ENCODE measurements at places on chromosomes 5 and 9.

- no peak for DNase-seq
These were observed 419.7 kb upstream of the BRINP1 start for GRCh38 chr9:119788921-119789320.

GRCh38 chr9:17739022-17739421, 160.2 kb downstream of the SH3GL2 start:
- DNase-seq, result no peak

GRCh38 chr5:172293054-172293744, 9.6 kb upstream of the UBTD2 start:
- no peak for DNase-seq

- DNase-seq, result no peak
These were observed 218.5 kb upstream of the ELAVL2 start for GRCh38 chr9:24044576-24044975.

DNA sequence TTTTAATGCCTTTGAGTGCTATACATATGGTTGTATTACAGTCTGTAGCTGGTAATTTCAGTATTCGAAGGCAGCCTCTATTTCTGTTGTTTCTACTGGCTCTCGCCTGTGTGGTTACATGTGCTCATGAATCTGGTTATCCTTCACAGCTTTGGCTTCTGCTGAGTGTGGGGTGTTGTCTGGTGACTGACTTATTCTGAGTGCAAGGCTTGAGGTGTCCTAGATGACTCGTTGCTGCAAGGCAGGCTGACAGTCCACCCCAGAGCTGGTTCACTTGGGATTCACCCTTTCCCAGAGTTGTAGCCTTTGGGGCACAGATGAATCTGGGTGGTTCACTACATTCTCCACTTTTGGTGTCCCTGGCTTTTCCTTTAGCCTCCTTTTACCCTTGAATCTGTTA, 41.4 kb downstream of the PDE8B start:
- DNase-seq, result no peak

GRCh38 chr5:151580239-151580638, 10.9 kb downstream of the FAT2 start:
- no peak for DNase-seq

- DNase-seq, result no peak
These were observed 593 bp downstream of the GM2A start for GRCh38 chr5:151253605-151253950.

DNA sequence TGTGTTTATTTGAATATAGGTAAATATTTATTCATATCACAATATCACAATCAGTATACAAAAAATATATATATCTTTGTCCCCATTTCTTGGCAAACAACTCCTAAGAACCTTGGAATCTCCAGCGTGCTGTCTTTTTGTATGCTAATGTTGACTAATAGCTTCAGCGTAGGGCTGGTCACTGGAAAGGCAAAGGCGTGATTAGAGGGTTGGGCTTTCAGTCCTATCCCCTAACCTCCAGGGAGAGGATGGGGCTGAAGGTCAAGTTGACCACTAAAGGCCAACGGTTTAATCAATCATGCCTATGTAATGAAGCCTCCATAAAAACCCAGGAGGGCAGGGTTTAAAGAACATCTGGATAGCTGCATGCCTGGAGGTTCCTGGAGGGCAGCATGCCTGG, 79.6 kb upstream of the BNC2 start:
- DNase-seq, result no peak

DNA sequence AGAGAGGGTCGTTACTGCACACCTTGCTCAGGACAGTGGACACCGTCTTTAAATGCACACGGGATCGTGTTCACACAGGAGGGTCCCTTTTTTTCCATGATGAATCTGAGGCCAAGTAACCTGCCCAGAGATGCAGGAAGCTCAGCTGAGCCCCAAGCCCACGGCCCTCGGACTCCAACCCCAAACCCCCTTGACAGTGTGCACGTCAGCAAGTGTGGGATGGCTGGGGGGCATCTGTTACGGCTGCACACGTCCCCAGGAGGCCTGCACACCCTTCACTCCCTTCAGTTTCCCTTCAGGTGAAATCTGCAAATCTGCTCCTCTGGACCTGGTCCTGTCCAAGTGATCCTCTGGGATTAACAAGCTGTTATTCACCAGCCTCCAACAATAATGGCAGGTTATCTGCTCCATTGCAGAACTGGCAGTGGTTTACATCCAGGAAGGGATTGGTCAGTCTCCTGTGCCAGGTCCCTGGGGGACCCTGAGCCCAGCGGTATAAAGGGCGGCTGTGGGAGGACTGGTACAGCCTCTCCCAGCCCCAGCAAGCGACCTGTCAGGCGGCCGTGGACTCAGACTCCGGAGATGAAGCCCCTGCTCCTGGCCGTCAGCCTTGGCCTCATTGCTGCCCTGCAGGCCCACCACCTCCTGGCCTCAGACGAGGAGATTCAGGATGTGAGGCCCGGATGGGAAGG, at the start of gene LCN1:
TSS of gene LCN1 (plus strand) at position 525 of the 692 bp plus-strand sequence. CDS start at position 583, 58 bp downstream.
- no peak for DNase-seq

GRCh38 chr5:39779831-39780230, 355.1 kb upstream of the DAB2 start:
- DNase-seq, result no peak

GRCh38 chr9:36625006-36625615, 52.4 kb downstream of the MELK start:
- DNase-seq, result no peak

GRCh38 chr5:5339257-5339656, 83.2 kb upstream of the ICE1 start:
- no peak for DNase-seq

- DNase-seq, result no peak
These were observed 16.9 kb downstream of the TMEM174 start for GRCh38 chr5:73189871-73190376.

DNA sequence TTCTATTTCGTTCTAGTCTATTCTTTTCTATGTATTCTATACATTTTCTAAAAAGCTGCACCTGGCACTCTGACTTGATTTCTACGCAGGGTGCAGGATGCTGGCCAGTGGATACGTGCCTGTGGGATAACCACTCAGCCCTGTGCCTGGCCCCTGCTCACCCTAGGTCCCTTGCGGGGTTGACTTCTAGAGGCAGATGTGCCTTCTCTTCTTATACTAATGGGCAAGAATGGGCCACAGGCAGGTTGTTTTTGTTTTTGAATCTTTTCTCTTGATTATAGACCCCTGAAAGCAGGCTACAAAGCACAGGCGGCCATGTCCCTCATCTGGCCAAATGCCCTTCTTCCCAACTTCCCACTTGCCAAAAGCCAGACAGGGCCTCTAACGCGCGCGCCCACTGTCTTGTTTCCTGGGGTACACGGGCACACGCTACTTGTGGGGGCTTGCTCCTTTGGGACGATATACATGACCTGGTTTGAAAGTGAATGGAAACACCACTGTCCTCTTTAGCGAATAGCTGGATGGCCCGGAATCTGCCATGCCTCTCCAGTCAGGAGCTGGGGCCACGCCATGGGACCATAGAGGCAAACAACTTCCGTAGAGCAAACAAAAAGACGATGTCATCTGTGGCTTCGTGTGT, 162.7 kb upstream of the IRX2 start:
- no peak for DNase-seq

- no peak for DNase-seq
These were observed 39.8 kb upstream of the CCDC112 start for GRCh38 chr5:115336201-115336720.

- DNase-seq, result peak; percentile 79
These were observed 552 bp downstream of the OTULINL start for GRCh38 chr5:14581891-14582796.

DNA sequence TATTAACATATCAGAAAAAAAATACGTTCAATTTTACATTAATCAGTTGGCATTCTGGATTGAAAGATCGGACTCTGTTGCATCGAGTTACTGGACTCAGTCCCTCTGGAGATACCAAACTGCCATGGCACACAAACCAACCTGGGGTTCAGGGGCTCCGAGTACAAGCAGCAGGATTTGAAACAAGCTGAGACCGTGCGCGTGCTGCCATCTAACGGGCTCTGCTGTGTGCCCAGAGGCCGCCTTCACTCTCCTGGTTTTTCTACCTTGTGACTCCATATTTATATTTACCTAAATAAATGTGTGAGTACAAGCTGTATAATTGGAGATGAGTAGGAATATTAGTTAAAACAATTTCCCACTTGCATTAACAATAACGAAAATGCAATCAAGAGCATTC, 48.2 kb downstream of the ANXA1 start:
- DNase-seq, result no peak

GRCh38 chr9:14686168-14686567, 7.1 kb downstream of the ZDHHC21 start:
- no peak for DNase-seq

DNA sequence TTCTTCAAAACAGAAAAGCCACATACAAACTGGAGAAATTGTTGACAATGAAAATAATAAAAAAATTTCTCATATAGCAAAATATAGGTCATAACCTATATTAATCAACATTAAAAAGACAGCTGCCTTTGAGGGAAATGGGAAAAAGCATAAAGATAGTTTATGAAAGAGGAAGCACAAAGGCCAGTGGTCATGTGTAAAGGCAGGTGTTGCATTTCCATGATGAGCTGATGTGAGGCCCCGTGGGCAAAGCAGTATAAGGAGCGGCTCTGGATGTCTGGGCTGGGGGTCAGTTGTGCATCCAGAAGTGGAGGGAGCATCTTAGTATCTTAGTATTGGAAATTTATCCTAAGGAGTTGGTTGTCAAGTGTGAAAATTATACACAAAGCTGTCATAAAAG, 18.3 kb downstream of the NDUFS6 start:
- DNase-seq, result no peak

DNA sequence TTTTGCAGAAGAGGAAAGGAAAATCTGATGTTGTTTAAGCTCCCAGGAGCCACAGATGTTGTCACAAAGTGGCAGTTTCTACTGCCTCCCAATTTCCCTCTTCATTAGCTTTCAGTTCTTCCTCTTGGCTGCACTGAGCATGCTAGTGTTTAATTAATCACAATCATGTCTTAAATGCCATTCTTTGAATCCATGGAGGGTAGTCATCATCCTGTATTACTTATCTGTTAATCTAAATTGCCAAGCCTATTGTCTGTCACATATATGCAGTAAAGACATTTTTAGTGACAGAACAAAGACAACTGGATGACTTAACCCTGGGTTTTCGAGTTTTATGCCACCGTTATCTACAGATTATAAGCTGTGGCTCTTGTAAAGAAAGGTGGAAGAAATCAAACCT, 14.7 kb downstream of the KLHL9 start:
- no peak for DNase-seq
